ENCODE measurements at places on chromosomes 3 and 15. TPM values are rescaled to one million over a fixed set of nuclear protein-coding genes. Genes with fewer than 3 reads are reported as not detected.

DNA sequence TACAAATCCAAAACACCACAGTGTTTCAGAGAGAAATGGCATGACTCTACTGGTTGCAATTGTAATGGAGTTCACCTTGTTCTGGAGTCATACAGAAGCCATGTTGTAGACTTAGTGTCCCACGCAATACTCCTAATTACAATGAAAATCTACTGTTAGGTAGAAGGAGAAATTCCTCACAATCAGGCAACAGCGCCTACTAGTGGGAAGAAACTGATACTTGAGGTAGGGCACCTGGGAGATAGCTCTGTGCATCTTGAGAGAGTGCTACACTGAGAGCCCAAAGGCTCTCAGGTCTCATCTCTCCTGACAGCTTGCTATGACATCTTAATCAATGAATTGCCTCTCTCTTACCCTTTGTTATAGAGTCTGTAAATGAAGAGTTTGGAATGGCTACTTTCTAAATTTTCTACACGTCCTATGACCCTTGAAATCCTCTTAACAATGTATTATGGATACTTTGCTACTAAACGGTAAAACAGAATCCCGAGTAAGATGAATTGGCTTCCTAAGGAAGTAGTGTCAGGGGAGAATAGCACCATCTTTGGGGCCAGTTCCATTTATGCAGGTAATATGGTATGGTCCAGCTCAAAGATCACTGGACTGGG, 422.7 kb upstream of the TPRG1 start:
- DNase-seq: peak; percentile 53

GRCh38 chr3:134028486-134029255, 1.1 kb downstream of the SLCO2A1 start:
- peak; percentile 17 for DNase-seq

GRCh38 chr3:185572183-185572582, 13.9 kb upstream of the SENP2 start:
- DNase-seq: no peak

Gene SLC9C1
- 0.13 TPM for total RNA-seq

Gene TFDP2
- total RNA-seq: 42.7 TPM

Gene CEP70
- 31.6 TPM for total RNA-seq

Gene TTC21A
- total RNA-seq: 2.8 TPM

Gene SUMF1
- total RNA-seq: 43.9 TPM

Gene MAGI1
- 41.4 TPM for total RNA-seq
